ENCODE measurements at places on chromosomes 1 and 21.

DNA sequence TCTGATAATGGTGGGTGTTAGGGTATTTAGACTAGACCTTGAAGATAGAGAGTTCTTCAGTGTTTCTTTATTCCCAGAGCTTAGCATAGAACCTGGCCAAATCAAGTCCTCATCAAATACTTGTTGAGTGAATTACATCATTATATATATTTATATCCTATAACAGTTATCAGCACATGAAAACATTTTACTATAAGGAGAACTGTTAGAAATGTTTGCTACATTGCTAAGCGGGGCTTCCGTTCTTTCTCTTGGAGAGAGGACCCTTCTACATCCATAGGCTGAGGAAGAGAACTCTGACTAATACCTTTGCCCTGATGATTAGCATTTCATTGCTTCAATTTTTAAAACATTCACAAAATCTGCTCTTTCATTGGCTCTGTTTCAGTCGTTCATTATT is 66.5 kb upstream of the NBL1 start:
- no peak for DNase-seq

DNA sequence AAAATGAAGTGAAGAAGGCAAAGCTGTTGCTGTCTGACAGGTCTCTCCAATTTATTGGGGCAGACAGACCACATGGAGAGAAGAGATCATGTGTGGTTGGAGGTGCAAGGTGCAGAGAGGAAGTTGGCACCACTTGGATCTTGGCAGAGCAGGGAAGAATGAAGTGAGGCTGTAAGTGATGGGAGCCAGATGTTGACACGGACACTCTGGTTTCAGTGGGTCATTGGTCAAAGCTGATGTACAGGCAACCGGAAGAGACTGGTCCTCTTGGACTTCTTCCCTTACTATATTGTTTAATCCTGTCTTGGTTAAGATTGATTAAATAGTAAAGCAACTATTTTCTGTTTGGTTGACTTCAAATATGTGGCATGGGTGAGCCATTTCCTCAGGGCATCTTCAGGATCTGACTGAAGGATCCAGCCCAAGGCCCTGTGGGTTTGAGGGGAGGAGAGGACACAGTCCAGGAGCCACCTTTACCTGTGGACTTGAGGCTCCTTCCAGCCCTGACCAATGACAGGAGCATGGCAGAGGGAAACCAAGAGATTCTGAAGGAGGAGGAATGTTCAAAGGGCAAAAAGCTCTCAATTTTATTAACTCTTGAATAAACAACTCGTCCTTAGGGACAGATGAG is 49.4 kb downstream of the NENF start:
- no peak for DNase-seq

DNA sequence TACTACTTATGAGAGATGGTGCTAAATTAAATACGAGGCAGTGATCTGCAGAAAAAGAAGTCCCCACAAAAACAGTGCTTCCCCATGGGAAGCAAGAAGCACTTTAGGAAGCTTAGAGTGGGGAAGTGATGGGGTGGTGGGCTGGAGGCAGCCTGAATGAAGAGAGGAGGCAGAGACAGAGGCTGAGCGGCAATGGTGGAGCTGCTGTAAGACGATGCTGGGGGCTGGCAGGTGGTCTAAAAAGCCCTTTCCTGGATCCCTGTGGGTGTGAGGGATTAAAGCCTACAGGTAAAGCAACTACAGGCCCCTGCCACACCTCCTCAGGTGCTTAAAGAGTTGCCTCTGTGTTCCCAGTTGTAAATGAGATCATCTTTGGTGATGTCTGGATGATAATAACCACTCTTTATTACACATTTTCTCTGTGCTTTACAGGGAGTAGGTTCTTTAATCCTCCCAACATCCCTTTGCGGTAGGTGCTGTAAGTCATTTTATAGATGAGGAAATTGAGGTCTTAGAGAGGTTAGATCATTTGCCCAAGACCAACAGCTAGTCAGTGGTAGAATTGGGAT is 39.2 kb downstream of the CNN3 start:
- no peak for DNase-seq

DNA sequence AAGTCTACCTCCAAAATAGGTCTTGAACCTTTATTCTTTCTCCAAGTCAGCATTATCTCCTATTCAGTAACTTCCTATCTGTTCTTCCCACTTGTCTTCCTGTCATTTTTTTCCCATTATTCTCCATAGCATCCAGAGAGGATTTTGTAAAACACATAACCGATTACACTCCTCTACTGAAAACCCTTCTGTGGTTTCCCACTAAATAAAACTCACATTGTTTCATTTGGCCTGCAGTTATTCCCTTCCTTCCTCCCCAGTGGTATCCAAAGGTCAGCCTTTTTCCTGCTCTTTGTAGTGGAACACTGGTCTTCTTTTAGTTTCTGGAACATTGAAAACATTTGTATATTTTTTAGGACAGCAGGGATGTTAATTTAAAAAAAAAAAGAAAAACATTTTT is 266.0 kb downstream of the GPR52 start:
- no peak for DNase-seq

DNA sequence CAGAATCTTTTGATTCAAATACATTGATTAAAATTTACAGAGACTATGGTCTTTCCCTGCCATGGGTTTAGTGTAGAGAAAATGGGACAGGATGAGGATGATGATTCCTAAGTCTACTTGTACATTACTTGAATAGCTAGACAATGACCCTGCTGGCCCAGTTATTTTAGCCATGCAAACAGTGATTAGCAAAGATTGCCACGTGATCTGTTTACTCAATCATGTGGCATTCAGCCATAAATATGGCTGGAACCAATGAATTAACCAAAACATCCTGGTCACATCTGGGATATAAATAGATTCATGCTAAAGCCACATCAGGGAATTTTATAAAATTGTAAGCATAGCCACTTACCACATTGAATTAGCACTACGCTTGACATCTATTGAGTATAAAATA is 167.3 kb downstream of the PBX1 start:
- no peak for DNase-seq

- no peak for DNase-seq
Measured at GRCh38 chr21:10464975-10465374, 56.4 kb upstream of the TPTE start.

- no peak for DNase-seq
Measured at GRCh38 chr1:116454940-116455339, 81.9 kb downstream of the ATP1A1 start.

- no peak for DNase-seq
Measured at GRCh38 chr1:233621923-233622322, 8.0 kb downstream of the KCNK1 start.

GRCh38 chr1:163399976-163400601 is 78.3 kb downstream of the NUF2 start:
- DNase-seq = no peak

GRCh38 chr21:15604413-15604812 is 125.4 kb upstream of the USP25 start:
- no peak for DNase-seq

DNA sequence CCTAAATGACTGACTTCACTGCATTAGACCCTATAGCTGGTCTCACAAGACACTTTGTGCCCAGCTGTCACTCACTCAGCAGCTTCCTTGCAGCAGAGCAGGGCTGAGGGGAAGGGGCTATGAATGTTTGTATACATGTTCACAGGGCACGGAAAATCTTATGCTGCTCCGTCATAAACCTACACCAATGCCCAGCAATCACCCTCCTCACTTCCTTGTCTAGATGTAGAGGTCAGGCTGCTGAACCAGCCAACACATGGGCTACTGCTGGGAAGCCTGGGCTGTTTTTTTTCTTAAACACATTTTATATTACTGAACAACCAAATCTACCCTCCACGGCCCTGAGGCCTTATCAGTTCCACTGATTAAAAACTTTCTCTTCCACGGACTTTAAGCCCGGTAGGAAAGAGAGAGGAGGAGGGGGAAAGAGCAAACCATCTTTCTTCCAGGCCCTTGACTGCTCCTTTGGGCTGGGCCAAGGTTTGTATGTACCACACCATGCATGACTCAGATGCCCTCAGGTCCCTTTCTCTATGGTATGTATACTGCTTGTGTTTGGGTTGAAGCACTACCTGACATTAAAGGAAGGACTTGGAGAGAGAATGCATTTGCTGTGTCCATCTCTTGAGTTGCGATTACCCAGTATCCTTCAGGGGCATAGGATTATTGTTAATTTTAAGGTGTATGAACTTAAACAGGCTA is 12.7 kb downstream of the MTFR1L start:
- DNase-seq = no peak

GRCh38 chr1:193434319-193434718 is 247.9 kb upstream of the B3GALT2 start:
- DNase-seq = no peak

DNA sequence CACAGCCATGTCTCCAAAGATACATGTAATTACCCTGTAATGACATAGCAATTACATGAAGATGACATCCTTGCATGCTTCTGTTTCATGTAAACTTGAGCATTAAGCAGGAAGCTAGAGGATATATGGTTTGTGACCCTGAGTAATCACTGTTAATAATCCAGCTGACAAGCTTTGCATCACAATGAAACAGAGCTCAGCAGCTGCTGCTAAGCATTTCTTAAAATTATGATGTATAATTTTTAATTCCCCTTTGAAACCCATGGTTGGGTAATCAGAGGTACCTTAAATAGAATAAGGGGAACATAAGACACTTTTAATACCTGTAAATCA is 293.5 kb downstream of the NTNG1 start:
- DNase-seq = no peak
